CD4-positive, alpha-beta memory T cell (primary cell): ENCODE measurements at places on chromosomes 6 and 20. TPM values are rescaled to one million over a fixed set of nuclear protein-coding genes. Genes with fewer than 3 reads are reported as not detected.

- no peaks in the 10 kb centered on the region for H3K4me1 ChIP-seq
- H3K4me3 ChIP-seq, result no peak overlapping the region
- H3K27ac ChIP-seq, result no peak overlapping the region
- H3K36me3 ChIP-seq, result no peaks in the 10 kb centered on the region
- H3K27me3 ChIP-seq, result no peaks in the 10 kb centered on the region
Observed at GRCh38 chr6:170459451-170459850, 93.7 kb downstream of the PSMB1 start.

GRCh38 chr6:162736961-162737360 is 9.2 kb downstream of the PACRG start:
- no peak for DNase-seq
- H3K4me3 ChIP-seq, result no peak overlapping the region

DNA sequence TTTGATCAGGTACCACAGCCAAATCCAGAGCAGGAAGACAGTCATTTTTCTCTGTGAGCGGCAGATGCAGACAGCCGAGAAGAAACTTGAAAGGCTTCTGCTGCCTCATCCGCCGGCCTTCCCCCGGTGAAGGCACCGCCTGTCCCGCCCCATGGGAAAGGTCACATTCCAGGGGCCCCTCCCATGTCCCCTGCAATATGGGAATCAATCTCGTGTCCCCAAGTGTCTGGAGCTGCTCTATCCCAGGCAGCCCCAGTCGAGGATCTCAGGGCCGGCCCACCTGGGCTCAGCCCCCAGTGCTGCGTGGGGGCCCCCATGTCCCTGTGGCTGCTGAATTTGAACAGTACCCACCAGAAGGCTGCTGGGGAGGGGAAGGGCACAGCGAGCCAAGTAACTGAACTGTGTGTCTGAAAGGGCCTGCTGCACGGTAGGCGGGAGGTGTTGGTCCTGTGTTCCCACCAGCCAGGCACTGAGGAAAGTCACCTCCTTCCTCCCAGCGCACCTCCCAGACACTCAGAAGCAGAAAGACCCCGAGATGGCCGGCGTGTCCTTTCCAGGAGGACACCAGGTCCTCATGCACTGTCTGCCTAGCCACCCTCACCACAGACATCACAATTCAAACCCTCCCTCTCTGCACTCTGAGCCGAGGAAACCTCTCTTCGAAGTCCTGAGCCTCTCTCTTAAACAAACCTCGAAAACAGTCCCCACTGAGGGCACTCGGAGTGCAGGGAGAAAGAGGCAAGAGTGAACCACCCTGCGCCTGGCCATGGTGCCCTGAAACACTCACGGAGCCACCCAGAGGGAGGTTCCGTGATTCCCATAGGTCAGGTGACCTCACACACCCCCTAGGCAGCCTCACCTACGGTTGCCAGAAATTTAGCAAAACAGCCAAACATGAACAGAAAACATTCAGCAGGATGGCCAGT is 99.3 kb downstream of the PSMB1 start:
- no peaks in the 10 kb centered on the region for H3K4me1 ChIP-seq
- no peak overlapping the region for H3K27ac ChIP-seq
- no peak overlapping the region for H3K4me3 ChIP-seq
- no peak for DNase-seq

ELOVL2 gene
- polyA plus RNA-seq, result not detected

MTFR2 gene
- 0.55 TPM for polyA plus RNA-seq
